NCI-H524 (cell line): ENCODE measurements at places on chromosomes 13 and 19.

DNA sequence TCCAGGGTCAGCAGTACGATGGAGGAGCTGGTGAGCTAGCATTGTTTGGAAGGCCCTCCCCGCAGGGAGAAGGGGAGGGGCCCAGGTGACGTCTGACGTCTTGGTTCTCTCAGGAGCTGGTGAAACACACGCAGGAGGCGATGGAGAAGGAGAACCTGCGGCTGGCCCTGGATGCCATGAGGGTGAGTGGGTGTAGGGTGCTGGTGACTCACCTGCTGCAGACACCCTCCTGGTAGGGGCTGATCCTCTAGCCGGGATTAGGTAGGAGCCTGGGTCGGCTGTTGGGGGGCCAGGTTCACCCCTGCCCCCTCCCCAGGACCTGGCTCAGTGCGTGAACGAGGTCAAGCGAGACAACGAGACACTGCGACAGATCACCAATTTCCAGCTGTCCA lies 55.8 kb downstream of the VAV1 start:
- DNase-seq, result no peak

GRCh38 chr13:98358937-98359336 lies 181.9 kb upstream of the RNF113B start:
- no peak for DNase-seq

DNA sequence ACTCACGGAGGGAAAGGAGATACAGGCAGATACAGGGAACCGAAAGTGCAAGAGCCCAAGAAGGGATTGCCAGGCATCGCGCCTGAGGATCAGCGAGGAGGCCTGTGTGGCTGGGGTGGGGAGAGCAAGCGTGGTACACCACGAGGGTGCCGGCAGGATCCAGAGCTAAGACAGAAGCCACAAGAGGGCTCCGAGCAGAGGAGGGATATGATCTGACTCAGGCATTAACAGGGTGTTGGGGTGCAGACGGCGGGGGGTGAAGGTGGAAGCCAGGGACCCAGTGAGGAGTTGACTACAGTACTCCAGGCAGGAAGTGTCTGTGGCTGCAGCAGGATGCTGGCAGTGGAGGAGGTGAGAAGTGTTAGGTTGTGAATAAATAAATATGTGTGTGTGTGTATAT lies 5.4 kb upstream of the PPP1R37 start:
- no peak for DNase-seq

DNA sequence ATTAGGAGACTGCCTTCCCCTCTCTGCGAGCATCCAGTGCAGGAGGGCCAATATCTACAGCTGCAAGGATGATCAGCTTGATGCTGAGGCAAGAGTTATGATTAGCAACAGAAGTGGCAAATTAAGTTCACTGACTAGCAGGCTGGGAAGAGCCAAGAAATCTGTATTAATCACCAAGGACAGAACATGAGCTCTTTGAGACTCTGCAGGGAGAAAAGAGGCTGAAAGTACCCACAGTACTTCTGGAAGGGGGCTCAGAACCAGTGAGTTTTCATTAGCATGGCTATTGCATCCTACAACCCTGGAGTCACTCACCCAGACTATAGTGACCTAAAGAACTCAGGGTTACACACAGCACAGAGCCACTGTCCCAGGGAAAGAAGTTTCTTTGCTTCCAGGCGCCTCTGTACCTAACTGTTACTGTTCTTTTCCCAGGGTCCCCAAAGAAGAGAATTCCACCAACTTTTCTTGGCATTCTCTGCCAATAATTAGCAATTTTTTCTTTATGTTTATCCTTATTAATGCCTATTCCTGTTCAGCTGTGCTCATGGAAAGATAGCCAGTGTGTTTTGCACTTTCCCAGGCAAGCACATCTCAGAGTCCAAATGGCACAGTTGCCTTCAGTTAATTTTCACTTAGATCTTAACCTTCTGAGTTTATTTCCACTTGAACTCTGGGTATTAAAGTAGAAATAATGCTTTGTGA lies 25.8 kb upstream of the MEDAG start:
- no peak for DNase-seq

DNA sequence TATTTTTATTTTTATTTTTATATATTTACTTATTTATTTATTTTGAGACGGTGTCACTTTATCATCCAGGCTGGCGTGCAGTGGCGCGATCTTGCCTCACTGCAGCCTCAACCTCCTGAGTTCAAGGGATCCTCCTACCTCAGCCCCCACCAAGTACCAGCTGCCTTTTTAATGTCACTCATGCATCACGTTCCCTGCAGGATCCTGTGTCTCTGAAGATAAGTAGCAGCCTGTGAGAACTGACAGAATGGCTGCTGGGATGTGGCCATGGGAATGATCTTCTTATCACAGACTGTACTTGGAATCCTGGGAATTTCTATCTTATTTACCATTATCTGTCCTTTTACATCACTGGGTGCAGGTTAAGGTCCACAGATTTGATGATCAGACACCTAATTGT lies 9.2 kb upstream of the ZNF761 start:
- no peak for DNase-seq

GRCh38 chr13:90999401-90999800 lies 348.1 kb upstream of the MIR17HG start:
- no peak for DNase-seq

- DNase-seq, result no peak
These were observed 131.8 kb downstream of the IRS2 start for GRCh38 chr13:109654341-109655205.

GRCh38 chr19:10809651-10810285 lies 26.2 kb downstream of the TMED1 start:
- no peak for DNase-seq

DNA sequence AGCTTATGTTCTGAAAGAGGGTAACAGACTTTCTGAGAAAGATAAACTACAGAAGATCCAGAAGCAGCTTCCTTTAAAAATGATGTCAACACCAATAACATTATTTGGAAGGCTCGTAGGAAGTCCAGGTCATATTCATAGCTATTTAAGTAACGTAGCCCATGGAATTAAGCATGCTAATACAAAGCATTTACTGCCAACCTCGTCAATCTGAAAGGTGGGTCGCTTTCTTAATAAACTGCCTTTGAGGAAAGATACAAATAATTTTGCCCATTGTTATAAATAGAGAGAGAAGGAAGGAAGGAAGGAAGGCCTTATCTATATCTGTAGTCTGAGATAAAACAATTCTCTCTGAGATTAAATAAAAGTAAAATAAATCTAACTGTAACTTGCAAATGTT lies 80.3 kb downstream of the STARD13 start:
- DNase-seq, result no peak

- no peak for DNase-seq
These were observed 848 bp upstream of the NECTIN2 start for GRCh38 chr19:44845286-44845611.

DNA sequence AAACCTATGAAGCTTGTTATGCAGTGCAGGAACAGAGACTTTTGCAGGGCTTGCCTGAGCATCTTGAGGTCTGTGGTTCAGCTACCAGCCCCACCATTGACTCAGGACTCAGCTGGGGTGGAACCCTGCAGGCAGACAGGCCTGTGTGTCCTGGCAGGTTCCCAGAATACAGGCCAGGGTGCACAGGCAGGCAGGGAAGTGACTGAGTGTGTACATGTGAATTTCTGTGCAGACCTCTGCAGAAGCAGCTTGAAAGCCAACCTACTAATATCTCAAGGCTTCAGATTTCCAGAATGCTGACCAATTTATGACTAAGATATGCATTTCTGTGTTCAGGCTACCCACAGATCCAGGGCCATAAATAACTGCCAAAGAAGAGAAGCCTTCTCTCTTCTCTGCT lies 254.4 kb downstream of the DLEU7 start:
- DNase-seq, result no peak

GRCh38 chr13:34756572-34756971 lies 185.5 kb upstream of the NBEA start:
- DNase-seq, result no peak

DNA sequence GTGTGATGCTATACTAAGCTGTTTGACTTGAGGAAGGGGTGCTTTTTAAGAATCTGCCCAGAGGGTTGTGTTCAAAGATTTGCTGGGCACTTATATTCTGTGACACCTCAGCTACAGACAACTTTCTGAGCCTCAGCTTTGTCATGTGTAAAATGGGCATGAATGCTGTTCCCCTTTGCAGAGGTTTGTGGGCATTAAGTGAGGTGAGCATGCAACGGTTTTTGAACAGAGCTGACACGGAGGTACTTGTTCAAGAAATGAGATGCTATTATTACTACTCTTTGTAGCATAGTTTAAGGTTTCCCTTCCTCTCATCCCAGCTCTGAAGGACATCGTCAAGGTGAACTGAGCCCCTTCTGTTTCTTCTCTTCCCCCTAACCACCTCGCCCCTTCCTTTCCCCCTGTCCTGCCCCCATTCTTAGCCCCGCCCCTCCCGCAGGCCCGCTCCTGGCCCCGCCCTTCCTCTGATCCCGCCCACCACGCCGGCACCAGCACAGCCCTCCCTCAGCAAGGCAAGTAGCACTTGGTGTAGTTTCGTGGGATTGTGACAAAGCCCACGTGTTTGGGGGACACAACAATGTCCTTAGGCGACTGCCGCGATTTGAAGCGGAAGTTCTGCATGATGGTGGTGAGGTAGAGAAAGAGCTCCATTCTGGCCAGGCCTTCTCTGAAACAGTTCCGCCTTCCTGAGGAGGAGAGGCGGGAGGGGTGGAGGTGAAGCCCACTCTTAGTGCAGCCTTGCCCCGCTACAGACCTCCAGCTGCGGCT lies 26.1 kb upstream of the CYP2A7 start:
- DNase-seq, result no peak

DNA sequence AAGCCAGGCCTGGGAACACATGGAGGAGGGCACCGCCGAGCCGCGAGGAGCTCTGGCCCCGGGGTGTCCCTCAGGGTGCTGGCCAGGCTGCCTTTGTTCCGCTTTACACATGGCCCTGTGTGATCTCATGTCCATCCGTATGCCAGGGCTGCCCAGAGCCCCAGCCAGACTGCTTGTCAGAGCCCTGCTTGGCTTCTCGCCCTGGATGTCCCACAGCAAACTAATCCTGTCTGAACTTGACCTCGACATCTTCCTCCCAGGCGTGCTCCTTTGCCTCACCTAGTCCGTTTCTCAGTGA lies 14.3 kb downstream of the BCKDHA start:
- DNase-seq, result no peak
